Fibroblast of lung (primary cell): ENCODE measurements at places on chromosomes 4 and X. TPM values are rescaled to one million over a fixed set of nuclear protein-coding genes. Genes with fewer than 3 reads are reported as not detected.

The HSFX3 gene
- not detected in 2 replicates for total RNA-seq

GRCh38 chr4:68152411-68152810 lies 22.7 kb upstream of the TMPRSS11F start:
- no peak for DNase-seq

DNA sequence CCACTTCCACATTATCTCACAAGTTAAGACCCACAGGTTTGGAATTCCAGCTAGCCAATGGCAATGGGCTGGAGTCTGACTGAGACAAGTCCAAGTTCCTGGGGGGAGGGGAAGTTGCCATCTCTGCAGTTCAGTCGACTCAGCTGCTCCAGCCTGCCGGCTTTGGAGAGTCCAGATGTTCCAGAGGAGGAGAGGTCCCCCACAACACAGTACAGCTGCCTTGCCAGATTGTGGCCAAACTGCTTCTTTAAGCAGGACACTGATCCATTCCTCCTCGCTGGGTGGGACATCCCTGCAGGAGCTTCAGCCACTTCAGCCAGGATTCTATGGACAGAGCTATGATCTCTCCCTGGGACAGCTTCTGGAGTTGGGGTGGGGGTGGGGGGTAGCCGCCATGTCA lies 199.2 kb downstream of the EDA start:
- no peak for DNase-seq

DNA sequence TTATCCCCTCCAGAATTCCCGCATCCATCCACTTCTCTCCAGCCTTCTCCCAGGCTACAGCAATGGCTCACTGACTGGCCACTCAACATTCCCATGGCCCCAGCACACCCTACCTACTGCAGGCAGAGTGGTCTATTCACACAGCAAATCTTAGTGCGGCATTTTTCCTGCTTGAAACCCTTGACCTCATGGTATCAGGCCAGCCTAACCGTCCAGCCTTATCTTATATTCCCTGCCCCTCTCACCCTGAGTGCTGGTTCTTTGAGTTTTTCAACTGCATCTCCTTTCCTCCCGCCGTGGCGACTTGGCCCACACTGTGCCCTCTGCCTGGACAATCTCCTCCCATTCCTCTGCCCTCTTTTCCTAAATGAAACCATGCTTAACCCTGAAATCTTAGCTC lies 10.0 kb upstream of the S100G start:
- no peak for DNase-seq

The ARHGEF38 gene
- not detected in 2 replicates for total RNA-seq

DNA sequence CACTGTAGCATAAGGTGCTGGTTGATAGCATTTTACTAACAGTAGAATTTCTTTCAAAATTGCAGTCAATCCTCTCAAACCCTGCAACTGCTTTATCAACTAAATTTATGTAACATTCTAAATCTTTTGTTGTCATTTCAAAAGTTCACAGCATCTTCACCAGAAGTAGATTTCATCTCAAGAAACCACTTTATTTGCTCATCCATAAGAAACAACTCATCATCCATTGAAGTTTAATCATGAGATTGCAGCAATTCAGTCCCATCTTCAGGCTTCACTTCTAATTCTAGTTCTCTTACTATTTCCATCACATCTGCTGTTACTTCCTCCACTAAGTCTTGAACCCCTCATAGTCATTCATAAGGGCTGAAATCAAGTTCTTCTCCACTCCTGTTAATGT lies 21.7 kb downstream of the LAMTOR3 start:
- no peak for DNase-seq

DNA sequence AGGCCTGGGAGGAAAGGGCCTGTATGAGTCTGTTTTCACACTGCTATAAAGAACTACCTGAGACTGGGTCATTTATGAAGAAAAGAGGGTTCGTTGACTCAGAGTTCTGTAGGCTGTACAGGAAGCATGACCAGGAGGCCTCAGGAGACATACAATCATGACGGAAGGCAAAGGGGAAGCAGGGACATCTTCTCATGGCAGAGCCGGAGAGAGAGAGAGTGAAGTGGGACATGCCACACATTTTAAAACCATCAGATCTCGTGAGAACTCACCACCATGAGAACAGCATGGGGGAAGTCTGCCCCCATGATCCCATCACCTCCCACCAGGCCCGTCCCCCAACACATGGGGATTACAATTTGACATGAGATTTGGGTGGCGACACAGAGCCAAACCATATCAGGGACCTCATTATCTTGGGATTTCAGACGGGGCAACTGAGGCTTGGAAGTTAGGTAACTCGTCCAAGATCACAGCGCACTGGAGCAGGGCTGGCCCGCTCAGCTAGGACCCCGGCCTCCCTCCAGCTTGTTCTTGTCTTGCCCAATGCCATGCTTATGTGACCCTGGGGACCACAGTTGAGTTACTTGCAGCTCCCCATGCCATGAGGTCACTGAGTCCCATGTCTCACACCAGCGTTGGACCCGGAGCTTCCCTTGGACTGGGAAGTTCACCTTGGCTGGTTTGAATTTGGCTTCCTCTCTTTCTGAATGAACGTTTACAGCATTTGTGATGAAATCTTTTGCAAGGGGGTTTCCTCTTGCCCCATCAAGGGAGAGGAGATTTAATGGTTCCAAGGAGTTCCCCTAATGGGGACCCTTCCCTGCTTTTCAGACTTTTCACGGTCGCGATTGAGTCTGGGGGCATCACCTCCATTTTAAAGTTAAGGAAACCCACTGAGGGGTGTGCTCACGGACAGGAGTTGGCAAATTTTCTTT lies 18.1 kb downstream of the HTRA3 start:
- DNase-seq: no peak

- no peak for DNase-seq
Observed at GRCh38 chrX:25166546-25166945, 150.8 kb upstream of the ARX start.

DNA sequence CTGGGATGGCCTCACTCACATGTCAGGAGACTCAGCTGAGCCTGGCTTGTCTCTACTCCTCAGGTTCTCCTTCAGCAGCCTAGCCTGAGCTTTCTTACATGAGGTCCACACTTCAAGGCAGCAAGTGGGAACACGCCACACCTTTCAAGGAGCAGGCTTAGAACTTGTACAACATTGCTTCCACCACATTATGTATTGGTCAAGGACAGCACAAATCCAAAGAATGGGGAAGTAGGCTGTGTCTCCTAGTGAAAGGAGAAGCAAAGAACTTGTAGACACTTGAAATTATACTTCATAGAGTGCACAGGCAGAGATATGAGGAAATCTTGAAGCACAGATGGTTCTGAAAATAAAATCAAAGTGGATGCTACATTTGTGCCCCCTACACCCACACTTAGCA lies 120.9 kb upstream of the NOCT start:
- no peak for DNase-seq
